ENCODE measurements at places on chromosomes 4 and X. TPM values are rescaled to one million over a fixed set of nuclear protein-coding genes. Genes with fewer than 3 reads are reported as not detected.

GRCh38 chr4:2459589-2460349 lies 9.1 kb upstream of the RNF4 start:
- no peak for DNase-seq

DNA sequence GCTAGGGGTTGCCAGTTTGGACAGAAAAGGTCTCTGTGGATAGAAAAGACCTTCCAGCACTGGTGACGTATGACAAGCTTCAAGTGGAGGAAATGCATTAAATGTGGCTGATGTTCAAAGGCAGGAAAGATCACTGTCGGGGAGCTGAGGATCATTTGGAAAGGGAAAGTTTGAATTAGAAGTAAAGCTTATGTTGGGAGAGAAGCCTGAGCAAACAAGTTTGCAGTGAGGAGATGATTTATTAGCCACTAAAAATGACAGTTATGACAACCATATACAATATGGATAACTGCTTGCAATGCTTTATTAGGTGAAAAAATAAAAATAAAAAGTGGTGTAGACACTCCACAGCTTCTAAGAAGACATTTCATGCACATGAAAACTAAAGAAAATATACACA lies 135.3 kb upstream of the HS3ST1 start:
- DNase-seq: no peak

DNA sequence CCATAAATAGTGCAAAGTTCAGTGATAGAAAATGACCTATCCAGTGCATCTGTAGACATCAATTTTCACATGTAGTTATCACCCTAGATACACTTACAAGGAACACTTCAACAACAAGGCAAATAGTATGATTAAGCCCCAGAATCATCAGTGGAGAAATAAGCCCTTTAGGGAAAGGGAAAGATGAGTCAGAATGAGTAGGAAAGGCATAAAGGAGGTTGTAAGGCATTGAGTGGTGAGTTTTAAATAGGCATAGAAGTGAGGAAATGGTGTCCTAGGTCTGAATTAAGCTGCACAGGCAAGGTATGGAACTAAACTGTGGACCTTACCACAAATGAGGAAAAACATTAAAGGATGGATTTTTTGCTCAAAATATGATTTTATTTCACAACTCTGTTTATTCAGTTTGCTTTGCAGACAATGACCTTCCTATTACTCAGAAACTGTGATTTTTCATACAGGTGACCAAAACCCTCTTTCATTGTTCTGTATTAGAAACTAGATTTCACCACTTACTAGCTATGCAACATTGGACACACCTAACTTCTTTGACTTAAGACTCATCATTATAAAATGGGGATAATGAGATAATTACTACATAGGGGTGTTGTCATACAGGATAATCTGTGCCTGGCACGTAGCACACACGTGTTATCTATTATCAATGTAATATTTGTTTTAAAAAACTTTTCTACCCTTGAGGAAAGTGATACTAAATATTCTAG lies 57.0 kb upstream of the MAP9 start:
- no peak for DNase-seq

GRCh38 chrX:50813843-50814661 lies at the start of gene SHROOM4:
TSS of gene SHROOM4 (minus strand) at chrX:50814194. CDS start at chrX:50814018, 176 bp downstream.
- peak; percentile 69 for DNase-seq

DNA sequence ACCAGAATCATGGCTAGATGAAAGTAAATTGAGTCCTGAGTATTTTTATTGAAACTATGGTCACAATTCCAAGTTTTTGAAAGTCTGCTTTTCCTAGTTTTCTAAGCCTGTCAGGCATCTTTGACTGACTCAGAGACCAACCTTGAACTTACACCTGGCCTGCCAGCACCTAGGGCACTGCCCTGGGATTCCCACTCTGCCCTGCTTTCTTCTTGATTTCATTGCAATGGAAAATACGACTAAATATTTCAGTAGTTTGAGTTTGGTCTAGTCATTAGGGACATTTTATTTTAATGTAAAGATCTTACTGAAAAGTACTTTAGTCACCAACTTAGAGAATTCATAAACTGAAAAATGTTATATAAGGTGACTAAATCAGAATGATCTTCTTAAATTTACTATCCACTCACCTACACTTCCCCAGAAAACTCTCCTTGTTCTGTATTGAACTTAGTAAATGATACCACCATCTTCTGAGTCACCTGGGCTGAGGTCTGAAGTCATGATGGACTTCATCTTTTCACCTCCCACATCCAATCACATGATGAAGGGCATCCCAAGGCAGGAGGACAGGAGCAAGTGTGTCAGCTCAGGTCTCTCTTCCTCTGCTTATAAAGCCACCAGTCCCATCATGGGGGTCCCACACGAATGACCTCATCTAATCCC lies 11.6 kb upstream of the PYURF start:
- no peak for DNase-seq

- no peak for DNase-seq
Measured at GRCh38 chr4:60865273-60865672, 334.9 kb upstream of the ADGRL3 start.

DNA sequence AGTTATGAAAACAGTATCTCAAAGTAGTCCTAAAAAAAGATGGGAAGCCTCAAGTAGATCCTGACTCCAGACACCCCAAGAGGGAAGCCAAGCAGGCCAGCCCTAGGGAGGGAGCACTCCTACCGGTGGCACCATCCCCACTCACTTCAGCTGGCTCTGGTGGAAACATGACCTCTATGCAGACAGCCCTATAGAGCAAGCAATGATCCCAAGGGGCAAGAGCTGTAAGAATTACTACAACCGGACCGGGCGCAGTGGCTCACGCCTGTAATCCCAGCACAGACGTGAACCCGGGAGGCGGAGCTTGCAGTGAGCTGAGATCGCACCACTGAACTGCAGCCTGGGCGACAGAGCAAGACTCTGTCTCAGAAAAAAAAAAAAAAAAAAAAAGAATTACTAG lies 5.7 kb downstream of the LETM1 start:
- DNase-seq: no peak

- DNase-seq: no peak
Measured at GRCh38 chr4:148095346-148095923, 346.8 kb downstream of the NR3C2 start.

- DNase-seq: no peak
Measured at GRCh38 chr4:126346654-126347053, 1031.9 kb downstream of the FAT4 start.

- no peak for DNase-seq
Measured at GRCh38 chrX:111823128-111823527, 52.9 kb upstream of the TRPC5OS start.

- no peak for DNase-seq
Measured at GRCh38 chr4:180598281-180598680, 1644.9 kb upstream of the TENM3 start.

DNA sequence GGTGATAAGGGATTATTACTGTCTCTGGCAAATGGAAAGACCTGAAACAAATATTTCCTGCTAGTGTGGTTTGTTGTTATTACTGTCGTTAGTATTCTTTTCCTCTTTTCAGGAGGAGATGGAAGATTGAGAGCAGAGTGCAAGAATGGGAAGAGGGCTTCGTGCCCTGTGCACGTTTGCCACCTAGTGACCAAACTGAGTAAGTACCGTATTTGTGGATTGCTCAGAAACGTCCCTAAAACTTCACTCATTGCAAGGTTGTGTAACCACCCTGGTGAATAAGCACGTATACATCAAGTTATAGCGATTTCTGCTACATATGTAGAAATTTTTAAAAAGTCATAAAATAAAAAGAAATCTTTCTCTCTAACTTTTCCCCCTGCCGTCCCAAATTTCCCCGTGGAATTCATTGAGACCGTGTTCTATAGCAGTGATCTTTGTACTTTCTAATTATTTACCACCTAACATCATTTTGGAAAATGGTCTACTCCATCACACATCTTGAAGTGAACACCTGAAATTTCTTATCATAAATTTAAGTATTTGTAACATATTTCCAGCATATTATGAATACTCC lies 24.3 kb downstream of the LINC00632 start:
- DNase-seq: no peak

GRCh38 chr4:64781737-64782326 lies 372.6 kb upstream of the TECRL start:
- peak; percentile 33 for DNase-seq

DNA sequence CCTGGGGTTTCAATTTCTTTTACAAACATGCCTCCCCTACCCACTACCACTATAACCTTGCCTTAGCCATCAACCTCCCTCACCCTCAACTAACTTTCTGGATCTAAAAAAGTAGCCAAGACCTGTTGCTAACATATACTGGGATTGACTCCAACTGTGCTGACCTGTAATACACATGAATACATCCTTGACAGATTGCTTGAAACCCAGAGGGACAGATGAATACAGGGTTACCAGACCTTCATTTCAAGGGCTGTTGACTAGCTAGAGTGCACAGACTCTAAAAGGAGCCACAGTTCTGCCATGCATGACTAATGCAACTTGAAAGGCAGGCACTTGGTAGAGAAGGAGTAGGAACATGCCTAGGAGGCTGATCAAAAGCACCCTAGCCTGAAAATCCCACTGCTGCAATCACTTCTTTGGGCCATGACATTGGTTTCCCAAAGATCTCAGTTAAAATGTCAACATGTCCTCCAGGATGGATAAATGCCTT lies 121.0 kb downstream of the PCDH19 start:
- no peak for DNase-seq

DNA sequence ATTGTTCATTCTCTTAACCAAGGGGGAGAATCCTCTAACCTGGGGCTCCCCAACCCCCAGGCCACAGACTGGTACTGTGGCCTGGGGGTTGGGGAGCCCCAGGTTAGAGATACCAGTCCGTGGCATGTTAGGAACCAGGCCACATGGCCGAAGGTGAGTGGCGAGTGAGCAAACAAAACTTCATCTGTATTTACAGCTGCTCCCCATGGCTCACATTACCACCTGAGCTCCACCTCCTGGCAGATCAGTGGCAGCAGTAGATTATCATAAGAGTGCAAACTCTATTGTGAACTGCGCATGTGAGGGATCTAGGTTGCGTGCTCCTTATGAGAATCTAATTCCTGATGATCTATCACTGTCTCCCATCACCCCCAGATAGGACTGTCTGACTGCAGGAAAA lies 957.2 kb upstream of the PRKX start:
- no peak for DNase-seq

GRCh38 chrX:134377537-134377936 lies 82.4 kb upstream of the HPRT1 start:
- DNase-seq: no peak

- no peak for DNase-seq
Measured at GRCh38 chr4:98688411-98689290, 30.2 kb upstream of the TSPAN5 start.

GRCh38 chrX:133674726-133675470 lies 259.6 kb upstream of the GPC4 start:
- no peak for DNase-seq

DNA sequence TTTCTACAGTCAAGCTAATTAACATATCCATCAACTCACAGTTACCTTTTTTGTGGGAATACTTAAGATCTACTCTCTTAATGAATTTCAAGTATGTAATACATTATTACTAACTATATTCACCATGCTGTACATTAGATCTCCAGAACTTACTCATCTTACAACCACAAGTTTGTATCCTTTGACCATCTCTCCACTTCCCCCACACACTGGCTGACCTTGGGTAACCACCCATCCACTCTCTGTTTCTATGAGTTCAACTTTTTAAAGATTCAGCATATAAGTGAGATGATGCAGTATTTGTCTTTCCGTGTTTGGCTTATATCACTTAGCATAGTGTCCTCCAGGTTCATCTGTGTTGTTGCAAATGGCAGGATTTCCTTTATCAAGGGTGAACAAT lies 30.5 kb upstream of the MAGED1 start:
- DNase-seq: no peak

The NWD2 gene
- 0.15 TPM for polyA plus RNA-seq

The TENM3 gene
- polyA plus RNA-seq: 18.0 TPM

The TAF7L gene
- 0.31 TPM for polyA plus RNA-seq

The BRS3 gene
- polyA plus RNA-seq: 0.08 TPM

The UCP1 gene
- 0.19 TPM for polyA plus RNA-seq
